ENCODE measurements at places on chromosomes 1 and 21.

- no peak for DNase-seq
These were observed 22.0 kb downstream of the MRPL37 start for GRCh38 chr1:54221867-54222484.

GRCh38 chr1:3345792-3346191 is 108.7 kb upstream of the ARHGEF16 start:
- DNase-seq = no peak

DNA sequence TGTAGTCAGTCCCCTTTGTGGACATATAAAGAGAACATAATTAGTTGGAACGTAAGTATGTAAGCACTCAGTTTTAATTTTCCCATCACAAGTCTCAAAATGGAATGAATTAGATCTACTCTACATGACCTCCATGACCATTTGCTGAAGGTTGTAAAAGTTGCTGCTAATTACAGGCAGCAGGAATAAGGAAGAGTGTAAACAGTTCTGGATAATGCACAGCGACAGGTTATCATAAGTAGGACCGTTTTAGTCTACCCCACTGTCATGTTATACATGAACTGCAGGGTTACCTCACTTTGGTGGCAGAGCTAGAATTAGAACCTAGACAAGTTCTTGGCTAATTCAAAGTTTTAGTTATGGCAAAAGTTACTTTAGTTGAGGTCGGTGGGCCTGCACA is 21.7 kb downstream of the YTHDF2 start:
- no peak for DNase-seq

- DNase-seq = no peak
These were observed 31.0 kb downstream of the NCAM2 start for GRCh38 chr21:21029164-21029563.

GRCh38 chr1:235057385-235058306 is 71.0 kb downstream of the TOMM20 start:
- no peak for DNase-seq

GRCh38 chr1:30145723-30146303 is 577.6 kb downstream of the MATN1 start:
- no peak for DNase-seq

DNA sequence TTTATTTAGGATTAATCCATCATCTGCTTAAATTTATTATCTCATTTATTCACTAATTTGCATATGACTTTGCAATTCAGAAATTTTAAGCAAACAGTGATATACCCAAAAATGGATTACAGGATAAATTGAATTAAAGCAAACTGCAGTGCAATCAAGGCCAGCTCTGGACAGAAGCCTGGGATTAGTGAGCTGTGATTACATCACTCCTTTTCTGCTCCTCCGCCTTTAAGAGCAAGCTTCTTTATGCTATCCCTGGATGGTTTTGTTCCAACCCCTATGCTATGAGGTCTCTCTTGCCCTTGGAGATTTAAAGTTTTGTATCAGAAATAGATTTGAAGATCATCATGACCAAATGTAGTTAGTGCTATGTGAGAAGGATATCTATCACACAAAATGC is 32.6 kb downstream of the GPR52 start:
- no peak for DNase-seq

DNA sequence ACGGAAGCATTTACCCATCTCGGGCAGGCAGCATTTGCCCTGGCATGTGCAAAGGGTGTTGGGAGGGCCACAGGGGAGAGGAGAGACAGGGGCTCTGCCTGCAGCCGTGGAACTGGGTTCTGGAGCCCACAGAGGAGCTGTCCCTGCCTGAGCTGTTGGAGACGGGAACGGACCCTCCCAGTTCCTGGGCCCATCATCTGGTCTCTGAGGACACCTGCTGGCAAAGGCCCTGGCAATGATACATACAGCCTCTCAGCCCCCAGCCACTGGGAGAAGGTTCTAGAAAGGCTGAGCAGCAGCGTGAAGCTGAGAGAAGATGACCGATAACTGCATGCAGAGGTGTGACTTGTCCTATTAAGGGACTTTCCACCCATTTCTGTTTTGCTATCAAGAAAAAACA is 31.4 kb downstream of the FAAP20 start:
- no peak for DNase-seq
